ENCODE measurements at places on chromosomes 7 and 10.
A peak's percentile ranks its signal among the peaks of the same experiment; 100 is the strongest.

DNA sequence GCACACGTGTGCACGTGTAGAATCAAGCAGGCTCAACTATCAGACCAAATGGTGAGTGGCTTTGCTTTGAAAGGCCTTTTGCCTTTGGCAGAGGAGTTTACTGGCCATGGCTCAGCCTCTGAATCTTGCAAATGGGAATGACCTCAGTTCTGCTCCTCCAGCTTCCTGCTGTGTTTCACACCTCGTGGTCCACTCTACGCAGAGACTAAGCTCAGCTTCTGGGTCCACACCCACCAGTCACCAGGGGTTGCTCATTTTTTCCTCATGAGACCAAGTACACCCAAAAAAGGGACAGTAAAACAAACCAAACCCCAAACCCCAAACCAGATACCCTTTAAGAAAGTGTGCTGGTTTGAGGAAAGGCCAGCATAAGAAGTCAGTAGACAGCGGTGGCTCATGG, 236.4 kb downstream of the DNAJB6 start:
- DNase-seq: no peak

GRCh38 chr10:132669208-132669861, 116.6 kb downstream of the NKX6-2 start:
- no peak for DNase-seq

DNA sequence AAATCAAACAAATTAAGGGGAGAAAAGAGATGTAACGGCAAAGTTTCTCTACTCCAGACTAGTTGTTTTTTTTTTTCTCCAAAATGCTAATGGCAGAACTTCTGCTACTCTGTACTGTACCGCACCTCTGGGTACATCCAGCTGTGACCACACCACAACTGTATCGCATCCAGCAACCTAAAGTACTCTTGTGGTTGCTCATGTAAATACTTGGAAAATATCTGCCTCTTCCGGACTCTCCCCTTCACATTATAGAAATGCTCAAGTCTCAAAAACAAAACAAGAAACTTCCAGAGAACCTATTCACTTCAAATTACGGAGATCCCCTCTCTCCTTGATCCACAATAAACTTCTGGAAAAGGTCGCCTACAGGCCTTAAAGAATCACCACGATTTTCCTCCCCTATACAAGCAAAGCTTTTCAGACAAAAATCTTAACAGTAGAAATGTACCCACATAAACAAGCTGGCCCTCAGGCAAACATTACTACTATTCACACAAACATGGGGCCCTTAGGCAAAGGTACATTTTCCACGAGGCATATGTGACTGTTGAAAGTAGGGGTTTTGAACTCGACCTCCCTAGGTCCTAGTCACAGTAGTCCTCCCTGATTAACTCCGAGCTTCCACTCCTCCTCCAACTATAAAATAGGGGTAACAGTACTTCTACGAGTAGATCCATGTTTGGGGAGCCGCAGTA, 222.9 kb upstream of the MKLN1 start:
- no peak for DNase-seq

DNA sequence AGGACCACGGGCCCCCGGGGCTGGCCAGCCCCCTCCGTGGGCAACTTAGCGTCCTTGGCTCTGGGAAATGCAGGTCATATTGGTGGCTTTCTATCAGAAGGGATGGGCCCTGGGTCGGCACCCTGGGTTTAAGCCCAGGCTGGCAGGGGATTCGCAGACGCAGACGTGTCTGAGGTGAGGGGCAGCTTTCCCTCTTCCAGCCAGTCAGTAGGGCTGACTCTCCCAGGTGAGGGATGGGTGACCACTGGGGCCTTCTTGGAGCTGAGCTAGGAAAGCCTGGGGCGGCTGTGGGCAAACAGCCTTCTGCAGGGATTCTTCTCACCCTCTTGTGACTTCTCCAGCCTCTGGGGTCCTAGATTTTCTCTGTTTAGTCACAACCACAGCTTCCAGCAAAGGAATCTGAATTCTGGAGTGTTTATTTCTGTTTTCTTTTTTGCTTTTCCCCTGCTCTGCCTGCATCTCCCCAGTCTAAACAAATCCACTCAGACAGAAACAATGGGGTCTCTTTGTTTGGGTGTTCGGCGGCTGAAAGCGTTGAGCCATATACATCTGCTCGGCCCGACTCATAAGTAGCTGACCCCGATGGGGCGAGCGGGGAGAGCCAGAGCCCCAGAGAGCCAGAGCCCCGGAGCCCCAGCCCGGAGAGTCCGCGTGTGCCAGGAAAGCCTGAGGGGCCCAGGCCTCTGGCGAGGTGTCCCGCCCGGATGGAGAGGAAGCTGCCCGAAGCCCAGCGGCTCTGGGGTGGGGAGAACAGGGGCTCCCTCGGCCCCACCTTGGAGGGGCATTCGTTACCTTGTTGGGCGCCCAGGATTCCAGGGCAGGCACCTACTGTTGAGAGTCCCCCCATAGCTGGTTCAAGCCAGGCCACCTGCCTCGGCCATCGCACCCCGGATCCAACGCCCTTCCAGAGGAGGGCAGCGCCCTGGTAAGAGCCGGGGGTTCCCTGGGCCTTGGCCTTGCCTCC, 2.0 kb downstream of the MNX1 start:
- no peak for DNase-seq

GRCh38 chr7:94511718-94512117, 2.1 kb downstream of the CASD1 start:
- DNase-seq: no peak

GRCh38 chr7:25859412-25860274, 292.4 kb upstream of the NFE2L3 start:
- no peak for DNase-seq

- DNase-seq: no peak
Observed at GRCh38 chr7:139300390-139300789, 40.7 kb upstream of the FMC1 start.

DNA sequence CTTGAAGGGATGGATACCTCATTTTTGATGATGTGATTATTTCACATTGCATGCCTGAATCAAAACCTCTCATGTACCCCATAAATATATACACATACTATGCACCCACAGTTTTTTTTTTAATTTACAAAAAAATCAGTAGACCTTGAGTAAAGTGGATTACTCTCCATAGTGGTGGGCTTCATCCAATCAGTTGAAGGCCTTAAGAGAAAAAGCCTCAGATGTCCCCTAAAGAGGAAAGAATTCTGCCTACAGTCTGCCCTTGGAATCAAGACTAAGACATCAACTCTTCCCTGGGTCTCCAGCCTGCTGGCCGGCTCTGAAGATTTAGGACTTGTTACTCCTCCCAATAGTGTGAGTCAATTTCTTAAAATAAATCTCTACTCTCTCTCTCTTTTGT, 1.1 kb downstream of the AZGP1 start:
- no peak for DNase-seq

DNA sequence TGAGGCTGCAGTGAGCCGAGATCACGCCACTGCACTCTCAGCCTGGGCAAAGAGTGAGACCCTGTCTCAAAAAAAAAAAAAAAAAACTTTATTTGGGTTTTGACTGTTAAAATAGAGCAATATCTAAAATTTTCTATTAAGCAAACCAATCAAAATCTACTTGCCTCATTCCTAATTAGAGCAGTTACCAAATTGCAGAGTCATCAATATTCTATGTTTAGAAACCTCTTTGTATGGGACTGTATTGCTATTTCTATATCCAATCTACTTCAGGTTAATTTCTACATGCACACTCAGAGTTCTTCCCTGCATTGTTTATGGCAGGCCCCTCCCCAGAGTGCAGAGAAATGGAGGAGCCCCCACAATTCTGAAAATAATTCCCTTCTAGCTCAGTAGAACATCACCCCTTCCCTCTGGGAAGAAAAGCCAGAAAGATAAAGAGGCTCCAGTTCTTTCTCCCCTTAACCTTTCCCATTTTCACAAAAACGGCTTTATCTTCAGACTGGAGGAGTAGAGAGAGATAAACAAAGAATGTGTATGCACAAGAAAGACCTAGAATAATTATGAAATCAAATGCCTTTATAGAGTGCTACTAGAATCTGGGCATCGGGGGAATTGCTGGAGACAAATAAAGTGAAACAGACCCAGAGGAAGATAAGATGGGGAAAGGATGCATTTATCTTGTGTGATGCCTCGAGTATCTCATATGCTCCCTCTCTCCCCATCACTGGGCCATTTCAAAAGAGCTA, 17.9 kb downstream of the SCRN1 start:
- DNase-seq: no peak

- no peak for DNase-seq
Observed at GRCh38 chr7:17598846-17599245, 300.4 kb downstream of the AHR start.

DNA sequence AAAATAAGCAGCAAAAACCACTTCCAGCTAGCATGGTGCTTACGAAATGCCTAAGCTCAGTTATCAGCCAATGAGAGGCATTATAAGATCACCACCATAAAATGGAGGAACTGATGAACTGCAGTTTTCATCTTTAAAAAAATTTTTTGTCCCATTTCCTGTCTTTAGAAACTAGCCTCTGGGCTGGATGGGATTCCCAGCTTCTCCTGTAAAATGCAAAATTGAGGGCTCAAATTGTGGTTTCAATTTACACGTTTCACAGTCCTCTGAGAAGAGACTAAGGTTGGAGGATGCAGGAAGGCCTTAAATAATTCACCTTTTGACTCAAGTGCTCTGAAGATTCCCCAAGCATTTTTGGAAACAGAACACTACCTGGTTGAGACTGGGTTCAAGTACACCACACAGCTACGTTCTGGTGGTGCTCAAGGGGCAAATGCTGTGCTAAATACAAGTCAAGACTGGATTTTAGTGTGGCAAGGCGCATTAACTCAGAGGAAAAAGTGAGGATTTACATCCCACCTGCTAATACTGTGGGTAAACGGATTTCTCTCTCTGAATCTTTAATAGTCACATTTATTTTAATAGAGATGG, 951 bp downstream of the ZNF25 start:
- DNase-seq: no peak

DNA sequence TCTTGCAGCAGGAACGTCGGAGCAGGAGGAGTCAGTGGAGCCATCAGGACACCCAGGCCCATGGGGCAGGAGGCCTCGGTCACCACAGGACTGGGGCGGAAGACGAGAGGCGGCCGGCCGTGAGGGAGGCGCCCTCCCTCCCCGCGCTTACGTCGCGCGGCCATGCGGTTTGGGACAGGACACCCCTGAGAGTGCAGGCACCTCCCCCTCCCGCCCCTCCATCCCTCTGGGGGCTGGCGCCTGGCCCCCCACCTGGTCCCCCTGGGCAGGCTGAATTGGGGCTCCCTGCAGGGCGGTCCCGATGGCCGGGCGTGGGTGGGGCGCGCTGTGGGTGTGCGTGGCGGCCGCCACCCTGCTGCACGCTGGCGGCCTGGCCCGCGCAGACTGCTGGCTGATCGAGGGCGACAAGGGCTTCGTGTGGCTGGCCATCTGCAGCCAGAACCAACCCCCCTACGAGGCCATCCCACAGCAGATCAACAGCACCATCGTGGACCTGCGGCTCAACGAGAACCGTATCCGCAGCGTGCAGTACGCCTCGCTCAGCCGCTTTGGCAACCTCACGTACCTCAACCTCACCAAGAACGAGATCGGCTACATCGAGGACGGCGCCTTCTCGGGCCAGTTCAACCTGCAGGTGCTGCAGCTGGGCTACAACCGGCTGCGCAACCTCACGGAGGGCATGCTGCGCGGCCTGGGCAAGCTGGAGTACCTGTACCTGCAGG, 74.4 kb downstream of the ELFN1 start:
- DNase-seq: no peak

DNA sequence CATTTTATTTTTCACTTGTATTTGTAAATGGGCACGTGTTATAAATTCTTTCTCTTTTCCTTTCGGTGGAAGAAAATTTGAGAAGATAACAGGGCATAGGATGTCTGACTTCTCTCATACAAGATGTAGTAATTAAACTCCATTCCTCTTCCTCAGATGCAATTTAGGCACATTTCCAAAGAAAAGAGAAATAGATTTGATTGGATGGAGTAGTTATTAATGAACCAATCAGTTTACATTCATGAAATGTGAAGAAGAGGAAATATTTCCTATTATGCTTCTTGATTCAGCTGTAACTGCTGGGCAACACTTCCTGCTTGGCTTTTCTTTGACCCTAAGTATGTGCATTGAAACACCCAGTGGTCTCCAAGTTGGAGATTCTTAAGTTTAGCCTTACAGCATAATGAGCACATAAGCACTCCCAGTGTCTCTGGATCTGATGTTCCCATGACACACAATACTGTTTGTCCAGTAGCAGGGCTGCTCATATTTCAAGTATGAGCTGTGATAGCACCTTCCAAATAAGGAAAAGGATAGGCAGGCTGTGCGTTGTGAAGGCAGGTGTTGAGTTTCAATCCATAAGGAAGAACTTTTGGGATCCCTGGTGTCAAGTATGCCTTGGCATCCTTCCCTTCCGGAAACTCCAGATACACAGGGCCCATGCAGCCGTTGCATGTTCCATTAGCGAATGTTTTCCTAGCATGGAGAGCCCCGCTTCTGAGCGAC, 33.4 kb upstream of the COBL start:
- peak; percentile 84 for DNase-seq

- DNase-seq: no peak
Observed at GRCh38 chr10:75441196-75441595, 9.8 kb downstream of the LRMDA start.

GRCh38 chr7:16694806-16695205, 48.8 kb downstream of the BZW2 start:
- no peak for DNase-seq

DNA sequence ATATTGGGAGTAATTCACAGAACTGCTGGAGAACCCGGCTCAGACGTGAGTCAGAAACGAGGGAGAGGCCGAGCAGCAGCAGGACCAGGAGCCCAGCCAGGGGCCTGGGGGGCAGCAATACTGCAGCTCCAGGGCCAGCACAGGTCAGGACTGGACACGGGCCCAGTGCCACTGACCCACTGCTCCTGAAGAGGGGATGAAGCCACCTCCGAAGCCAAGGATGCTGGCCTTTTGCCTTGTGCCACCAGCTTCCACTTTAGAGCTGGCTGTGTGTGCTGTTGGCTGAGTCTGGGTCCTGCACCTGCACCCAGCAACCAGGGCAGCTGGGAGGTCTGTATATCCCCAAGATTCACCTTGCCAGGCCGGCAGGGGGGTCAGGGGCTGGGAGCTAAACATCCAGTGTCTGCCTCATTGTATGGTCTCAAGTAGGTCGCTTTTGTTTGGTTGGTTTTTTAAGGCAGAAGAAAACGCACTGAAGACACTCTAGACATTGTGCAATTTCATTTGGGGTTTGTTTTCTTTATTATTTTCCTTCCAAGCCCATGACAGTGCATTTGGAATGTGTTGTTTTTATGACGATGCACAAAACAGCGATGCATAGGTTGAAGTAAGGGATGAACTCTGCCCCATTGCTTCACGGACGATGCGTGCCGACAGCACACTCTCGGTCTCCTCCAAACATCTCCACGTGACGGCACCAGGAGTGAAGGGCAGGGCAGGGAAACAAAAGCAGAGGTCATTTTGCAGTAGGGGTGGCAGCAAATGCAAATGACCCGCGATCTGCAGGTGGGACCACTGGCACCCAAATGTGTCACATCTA, 27.7 kb upstream of the INSIG1 start:
- peak; percentile 35 for DNase-seq

DNA sequence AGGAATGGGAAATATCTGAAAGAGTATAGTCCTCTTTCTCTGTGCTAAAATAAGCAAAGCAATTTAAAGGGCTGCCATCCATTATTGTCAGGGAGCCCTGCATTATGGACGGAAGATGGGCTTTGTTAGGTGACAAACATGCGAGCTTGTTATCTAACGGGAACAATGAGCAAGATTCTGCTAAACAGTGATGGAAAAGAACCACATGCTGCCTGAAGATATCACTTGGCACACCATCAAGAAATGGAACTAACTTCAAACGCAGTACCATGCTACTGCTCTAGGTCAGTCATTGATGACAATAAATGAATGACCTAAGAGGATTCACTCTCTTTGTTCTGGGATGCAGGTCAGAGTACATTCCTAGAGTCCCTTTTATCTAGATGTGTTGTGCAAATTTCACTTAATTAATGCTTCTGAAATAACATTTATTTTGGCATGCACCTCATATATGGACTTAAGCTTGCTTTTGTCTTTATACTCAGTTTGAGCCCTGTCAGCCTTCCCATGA, 175.7 kb upstream of the PTN start:
- DNase-seq: no peak

Measured in mucosa of gallbladder (tissue), 1 donor.